Renal pelvis (tissue), 12 donors: ENCODE measurements at places on chromosomes 1 and 21. TPM values are rescaled to one million over a fixed set of nuclear protein-coding genes. Genes with fewer than 3 reads are reported as not detected.

Gene S100A9
- polyA plus RNA-seq, result 9.1 TPM

DNA sequence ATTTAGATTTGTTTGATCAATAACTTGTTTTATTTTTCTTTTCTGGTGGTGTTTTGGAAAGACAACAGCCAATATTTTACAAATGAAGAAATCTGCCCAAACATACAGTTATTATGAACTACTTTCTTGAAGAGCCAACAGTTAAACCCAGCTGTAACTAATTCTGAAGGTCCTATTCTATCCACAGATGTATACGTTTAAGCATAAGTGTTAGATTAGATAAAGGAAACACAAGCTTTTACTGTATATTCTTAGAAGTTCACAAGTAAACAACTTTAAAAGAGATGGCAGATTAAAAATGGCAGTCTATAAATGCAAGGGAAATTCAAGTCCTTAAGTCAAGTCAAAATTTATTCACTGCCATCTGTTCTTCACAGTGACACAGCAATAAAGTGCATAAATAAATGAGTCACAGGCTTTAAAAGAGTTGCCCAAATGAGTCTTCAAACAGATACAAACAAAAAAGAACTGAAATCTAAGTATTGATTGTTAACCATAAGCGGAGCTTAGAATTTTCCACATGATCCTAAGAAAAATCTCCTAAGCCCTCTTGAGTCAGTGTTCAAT, 49.9 kb upstream of the KCNH1 start:
- no peak for DNase-seq

DNA sequence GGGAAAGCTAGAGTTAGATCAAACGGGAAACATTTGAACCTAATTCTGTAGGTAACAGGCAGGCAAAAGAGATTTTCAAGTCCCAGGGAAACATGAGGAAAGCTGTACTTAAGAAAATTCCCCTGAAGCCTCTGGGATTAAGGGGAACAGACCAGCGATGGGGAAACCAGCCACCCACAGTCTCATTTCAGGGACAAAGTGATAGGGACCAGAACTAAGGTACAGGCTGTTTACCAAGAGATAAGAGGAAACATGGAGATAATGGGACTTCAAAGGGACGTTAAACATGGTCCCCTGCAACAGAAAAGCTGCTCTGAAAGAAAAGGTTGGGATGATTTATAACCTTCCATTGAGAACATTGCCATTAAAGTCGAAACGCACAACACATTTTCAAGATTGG, 84.4 kb downstream of the NTPCR start:
- DNase-seq, result no peak

GRCh38 chr1:62572476-62572875, 24.8 kb upstream of the ANGPTL3 start:
- DNase-seq, result no peak

DNA sequence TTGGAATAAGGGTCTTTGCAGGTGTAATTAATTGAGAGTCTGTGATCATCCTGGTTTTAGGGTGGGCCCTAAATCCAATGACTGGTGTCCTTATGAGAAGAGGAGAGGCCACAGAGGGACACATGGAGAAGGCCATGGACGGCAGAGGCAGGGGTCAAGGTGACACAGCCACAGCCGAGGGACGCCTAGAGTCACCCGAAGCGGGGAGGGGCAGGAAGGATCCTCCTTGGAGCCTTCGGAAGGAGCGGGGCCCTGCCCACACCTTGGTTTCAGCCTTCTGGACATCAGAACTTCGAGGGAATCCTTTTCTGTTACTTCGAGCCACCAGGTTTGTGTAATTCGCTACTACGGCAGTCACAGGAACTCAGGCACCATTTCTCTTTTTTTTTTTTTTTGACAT, 31.1 kb downstream of the RRP1 start:
- DNase-seq, result no peak
